ENCODE measurements at places on chromosomes 1 and 21. TPM values are rescaled to one million over a fixed set of nuclear protein-coding genes. Genes with fewer than 3 reads are reported as not detected.

Gene CHI3L1
- total RNA-seq = not detected

Gene MROH9
- not detected for total RNA-seq

Gene TRNAU1AP
- 33.8 TPM for total RNA-seq

DNA sequence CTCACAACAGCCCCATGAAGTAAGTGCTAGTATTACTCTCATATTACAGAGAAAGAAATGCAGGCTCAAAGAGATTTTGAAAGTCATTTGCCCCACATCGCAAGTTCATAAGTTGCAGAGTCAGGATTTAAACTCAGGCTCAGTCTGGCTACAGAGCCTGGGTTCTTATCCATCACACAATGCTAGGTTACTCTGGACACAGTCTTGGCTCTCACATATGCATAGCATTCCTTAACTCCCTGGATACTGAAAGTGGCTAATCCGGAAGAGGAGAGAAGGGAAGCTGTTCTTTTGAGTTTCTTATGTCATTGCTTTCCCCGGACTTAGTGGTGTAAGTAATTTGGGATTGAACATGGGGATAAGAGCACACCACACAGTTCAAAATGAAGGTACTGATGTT lies 357.4 kb upstream of the PLXNA2 start:
- DNase-seq = peak; percentile 5
- no peak overlapping the region for H3K4me3 ChIP-seq
- H3K27ac ChIP-seq = no peak overlapping the region
- peaks cover 7% of the 10 kb centered on the region for H3K27me3 ChIP-seq
- H3K4me1 ChIP-seq = no peaks in the 10 kb centered on the region

DNA sequence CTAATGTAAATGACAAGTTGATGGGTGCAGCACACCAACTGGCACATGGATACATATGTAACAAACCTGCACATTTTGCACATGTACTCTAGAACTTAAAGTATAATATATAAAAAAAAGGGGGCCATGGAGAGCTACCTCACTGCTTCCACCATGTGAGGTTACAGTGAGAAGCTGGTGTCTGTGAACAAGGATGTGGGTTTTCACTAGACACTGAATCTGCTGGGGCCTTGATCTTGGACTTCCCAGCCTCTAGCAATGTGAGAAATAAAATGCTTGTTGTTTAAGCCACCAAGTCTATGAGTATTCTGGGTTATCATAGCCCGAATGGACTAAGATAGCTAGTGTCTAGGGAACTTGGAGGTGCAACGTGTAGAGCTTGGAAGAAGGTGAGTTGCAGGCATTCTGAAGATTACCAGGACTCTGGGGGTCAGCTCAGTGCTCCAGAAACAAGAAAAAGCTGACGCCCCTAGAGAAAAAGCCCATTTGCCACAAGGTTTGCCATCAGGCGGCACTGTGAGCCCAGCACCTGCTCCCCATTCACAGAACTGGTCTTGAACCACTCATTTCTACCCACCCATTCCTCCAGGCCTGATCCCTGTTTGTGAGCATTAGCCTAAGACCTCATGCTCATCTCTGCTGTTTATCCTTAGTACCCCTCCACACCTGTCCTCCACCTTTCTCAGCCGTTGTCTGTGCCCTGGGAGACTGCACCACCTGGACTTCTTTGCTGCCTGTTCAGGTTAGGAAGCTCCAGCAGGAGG lies 15.1 kb upstream of the FYB2 start:
- H3K4me1 ChIP-seq = peaks cover 10% of the 10 kb centered on the region
- no peaks in the 10 kb centered on the region for H3K27me3 ChIP-seq
- H3K4me3 ChIP-seq = no peak overlapping the region
- no peak overlapping the region for H3K27ac ChIP-seq
- H3K36me3 ChIP-seq = no peaks in the 10 kb centered on the region

- no peak for DNase-seq
- peaks cover 17% of the 10 kb centered on the region for H3K4me1 ChIP-seq
- no peak overlapping the region for H3K27ac ChIP-seq
Observed at GRCh38 chr1:167428395-167428794, 89.9 kb downstream of the CD247 start.

DNA sequence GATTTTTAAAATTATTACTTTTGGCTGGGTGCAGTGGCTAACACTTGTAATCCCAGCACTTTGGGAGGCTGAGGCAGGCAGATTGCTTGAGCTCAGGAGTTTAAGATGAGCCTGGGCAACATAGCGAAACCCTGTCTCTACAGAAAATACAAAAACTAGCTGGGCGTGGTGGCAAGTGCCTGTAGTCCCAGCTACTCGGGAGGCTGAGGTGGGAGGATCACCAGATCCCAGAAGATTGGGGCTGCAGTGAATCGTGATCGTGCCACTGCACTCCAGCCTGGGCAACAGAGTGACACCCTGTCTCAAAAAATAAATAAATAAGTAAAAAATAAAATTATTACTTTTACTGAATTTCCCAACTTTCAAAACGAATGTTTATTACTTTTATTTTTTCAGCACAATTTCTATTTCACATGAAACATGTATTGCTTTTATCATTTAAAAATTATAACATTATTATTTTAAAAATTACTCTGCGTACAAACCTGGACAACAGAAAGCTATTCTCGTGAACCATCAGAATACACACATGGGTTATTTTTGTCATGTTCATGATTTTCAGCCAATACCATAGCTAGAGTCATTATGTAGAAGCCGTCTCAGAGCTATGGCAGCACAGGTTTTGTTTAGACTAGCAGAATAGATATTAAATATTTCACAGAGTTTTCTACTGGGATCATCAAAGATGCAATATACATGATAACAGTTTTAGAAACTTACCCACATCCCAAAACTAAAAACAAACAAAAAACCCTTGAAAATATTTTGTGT lies 621 bp downstream of the AMPD1 start:
- no peak overlapping the region for H3K27ac ChIP-seq
- H3K27me3 ChIP-seq = no peaks in the 10 kb centered on the region
- no peak overlapping the region for H3K4me3 ChIP-seq
- DNase-seq = no peak
- H3K4me1 ChIP-seq = no peaks in the 10 kb centered on the region
- H3K36me3 ChIP-seq = no peaks in the 10 kb centered on the region
